ENCODE measurements at places on chromosomes 4 and X. TPM values are rescaled to one million over a fixed set of nuclear protein-coding genes. Genes with fewer than 3 reads are reported as not detected.

The C4orf36 gene
- not detected for total RNA-seq

GRCh38 chr4:127049526-127049925 lies 583.2 kb upstream of the INTU start:
- H3K27ac ChIP-seq = no peak overlapping the region
- no peak overlapping the region for H3K4me3 ChIP-seq
- peaks cover 51% of the 10 kb centered on the region for H3K4me1 ChIP-seq
- no peaks in the 10 kb centered on the region for H3K27me3 ChIP-seq
- H3K36me3 ChIP-seq = no peaks in the 10 kb centered on the region

DNA sequence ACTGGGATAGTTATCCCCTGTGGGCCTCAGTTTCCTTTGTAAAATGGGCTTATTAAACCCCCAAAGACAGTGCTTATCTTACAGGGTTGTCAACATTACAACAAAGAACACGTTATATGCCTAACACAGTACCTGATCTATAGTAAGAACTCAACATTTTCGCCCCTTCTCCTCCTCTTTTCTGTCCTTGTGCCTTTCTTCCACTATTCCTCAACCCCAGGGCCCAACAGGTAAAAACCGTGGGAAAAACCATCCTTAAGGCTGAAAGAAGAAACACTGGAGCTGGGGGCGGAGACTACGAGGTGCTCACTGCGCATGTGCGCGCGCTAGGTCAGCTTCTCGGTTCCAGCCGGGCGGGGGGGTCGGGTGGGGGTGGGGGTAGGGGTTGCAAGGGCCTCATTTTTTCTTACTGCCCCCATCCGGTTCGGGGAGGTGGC lies 426 bp upstream of the XIAP start:
- peak; percentile 86 for DNase-seq
- H3K27me3 ChIP-seq = no peaks in the 10 kb centered on the region
- H3K4me1 ChIP-seq = peaks cover 10% of the 10 kb centered on the region
- H3K4me3 ChIP-seq = peak overlapping the region; percentile 73
- peak overlapping the region; percentile 99 for H3K27ac ChIP-seq

- H3K36me3 ChIP-seq = no peaks in the 10 kb centered on the region
- H3K27me3 ChIP-seq = no peaks in the 10 kb centered on the region
Observed at GRCh38 chr4:120964596-120964995, 42.1 kb upstream of the PRDM5 start.

The FGB gene
- not detected for total RNA-seq

DNA sequence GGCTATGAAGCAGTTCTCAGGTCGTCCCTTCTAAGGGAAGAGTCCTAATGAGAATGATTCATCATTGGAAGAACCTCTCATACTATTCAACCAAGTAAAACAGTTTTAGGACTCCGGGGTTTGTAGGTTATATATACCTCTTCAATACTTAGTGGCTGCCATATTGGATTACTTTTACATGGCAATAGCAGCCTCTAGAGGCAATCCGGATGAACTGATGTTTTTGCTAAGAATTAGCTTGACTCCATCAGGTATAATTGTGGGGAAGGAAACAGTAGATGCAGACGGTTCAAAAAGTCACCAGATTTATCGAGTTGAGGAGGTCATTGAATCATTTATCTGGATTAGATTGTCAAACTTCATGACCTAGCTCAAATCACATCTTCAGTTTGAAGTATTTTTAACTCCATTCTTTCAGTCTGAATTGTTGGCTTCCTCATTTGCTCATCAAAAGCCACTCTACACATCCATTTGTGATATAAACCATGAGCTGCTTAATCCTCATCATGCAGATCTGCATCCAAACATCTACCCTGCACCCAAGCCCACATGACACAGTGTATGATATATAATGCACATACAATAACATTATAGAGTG lies 28.4 kb downstream of the GUCY1B1 start:
- DNase-seq = peak; percentile 77
- H3K36me3 ChIP-seq = no peaks in the 10 kb centered on the region
- H3K4me3 ChIP-seq = no peak overlapping the region
- no peaks in the 10 kb centered on the region for H3K27me3 ChIP-seq
- peaks cover 7% of the 10 kb centered on the region for H3K4me1 ChIP-seq

The NR3C2 gene
- total RNA-seq = 3.0 TPM

The MSL3 gene
- 13.9 TPM for total RNA-seq

DNA sequence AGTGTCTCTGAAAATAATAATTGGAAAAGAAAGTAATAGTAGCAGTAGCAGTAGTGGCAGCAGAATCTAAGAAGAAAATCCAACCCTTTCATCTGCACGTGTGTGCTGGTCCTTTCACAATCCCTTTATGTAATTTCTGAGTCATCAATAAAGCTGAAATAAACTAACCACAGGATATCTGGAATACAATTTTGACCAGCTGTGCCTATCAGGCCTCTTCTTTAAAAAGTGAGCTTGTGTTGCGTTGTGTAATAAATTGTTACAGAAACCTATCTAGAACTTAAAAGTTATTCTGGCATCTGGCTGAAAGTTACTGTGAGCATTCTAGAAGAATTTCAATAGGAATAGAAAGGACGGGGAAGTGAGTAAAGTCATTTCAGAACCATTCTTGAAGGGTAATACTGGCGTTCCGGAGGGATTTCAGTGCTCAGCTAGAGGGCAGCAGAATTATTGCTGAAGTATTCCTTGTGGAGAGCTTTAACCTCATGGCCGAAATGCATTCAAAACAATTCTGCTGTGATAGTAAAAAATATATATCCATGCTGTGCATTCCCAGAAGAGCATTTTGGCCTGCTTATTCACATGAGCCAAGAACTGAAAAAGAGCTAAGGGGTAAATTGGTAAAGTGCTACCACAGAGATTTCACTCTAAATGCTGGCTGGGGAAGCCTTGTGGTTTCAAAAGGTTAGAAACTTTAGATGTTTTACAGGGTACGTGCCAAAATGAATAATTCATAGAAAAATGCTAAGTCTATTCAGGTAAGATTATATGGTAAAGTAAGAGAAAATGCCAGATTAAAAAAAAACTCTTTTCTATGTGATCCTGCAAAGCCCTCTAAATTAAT lies 260.6 kb downstream of the NKX6-1 start:
- H3K4me3 ChIP-seq = no peak overlapping the region
- no peaks in the 10 kb centered on the region for H3K27me3 ChIP-seq
- H3K4me1 ChIP-seq = no peaks in the 10 kb centered on the region
- DNase-seq = no peak
- no peak overlapping the region for H3K27ac ChIP-seq
- no peaks in the 10 kb centered on the region for H3K36me3 ChIP-seq

- H3K4me1 ChIP-seq = peaks cover 17% of the 10 kb centered on the region
- H3K27me3 ChIP-seq = no peaks in the 10 kb centered on the region
- peak; percentile 73 for DNase-seq
Observed at GRCh38 chrX:14032406-14032805, 2.7 kb upstream of the GEMIN8 start.
